ENCODE measurements at places on chromosomes 7 and 10. TPM values are rescaled to one million over a fixed set of nuclear protein-coding genes. Genes with fewer than 3 reads are reported as not detected.

DNA sequence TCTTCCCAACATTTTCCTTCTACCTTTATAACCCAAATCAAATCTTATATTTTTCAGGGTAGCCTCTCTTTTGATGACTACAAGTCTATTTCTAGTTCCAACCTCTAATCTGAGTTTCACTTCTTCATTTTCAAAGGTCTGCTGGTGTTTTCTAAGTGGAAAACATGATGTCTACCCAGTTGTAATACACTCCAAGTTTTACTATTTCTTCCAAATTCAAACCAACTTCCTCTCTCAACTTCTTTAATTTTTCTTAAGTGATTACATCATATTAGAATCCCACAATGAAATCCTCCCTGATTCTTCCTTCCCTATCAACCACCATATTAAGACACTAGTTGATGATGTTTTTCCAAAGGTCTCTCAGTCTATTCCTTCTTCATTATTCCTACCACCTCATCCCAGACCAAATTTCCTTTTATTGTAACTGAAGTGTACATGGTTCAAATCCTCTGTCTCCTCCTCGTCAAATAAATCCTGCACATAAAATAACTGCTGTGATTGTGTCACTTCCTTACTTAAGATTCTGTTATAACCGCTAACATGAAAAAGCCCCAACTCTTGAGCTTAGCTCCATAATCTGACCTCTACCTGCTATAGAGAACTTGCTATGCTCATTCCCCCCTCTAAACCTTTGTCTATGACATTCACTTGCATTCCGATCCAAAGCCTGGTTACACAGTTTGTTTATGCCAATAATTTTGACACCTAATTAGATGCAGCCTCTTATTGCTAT lies 12.7 kb downstream of the TAS2R38 start:
- no peak for DNase-seq

- no peak for DNase-seq
Observed at GRCh38 chr7:70571403-70571934, 560.5 kb upstream of the GALNT17 start.

GRCh38 chr10:114397651-114398145 lies 6.6 kb downstream of the AFAP1L2 start:
- DNase-seq: no peak

DNA sequence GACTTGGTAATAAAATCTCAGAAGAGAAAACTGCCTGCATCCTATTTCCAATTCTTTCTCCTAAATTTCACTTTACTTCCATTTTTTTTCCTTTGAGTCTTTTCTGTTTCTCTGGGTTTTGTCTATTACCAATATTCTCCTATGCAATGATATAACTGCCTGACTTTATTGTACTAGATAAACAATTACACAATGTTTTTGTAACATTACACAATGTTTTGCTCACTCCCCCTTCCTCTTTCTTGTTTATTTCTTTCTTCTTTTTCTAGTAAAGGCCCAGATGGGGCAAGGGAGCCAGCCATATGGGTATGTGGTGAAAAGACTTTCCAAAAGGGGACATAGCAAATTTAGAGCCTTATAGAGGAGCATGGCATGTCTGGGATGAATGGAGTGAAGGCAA lies 278.7 kb upstream of the PHYHIPL start:
- DNase-seq: no peak

DNA sequence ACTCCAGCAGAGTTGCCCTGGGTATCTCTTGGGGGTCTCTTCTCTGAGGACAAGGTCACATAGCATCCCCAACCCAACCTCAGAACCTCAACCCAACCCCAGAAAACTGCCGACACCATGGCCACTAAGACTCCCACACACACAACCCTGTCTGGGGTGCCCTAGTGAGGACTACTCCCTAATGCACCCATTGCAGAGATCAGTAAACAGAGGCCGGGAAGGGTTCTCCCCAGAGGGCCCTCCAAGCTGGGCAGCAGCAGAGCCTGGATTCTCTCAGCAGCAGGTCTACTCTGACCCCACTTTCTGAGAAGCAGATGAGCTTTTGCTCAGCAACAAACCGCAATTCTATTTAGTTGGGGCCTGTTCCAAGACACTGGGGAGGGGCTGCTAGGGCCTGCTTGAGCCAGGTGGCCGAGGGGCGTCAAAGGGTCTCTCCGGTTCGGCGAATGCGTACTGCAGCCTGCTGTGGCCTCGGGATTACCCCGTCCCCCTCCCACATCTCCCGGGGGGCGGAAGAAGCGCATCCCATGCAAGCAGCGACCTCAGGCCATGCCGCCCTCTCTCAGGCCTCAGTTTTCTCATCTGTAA lies 828 bp downstream of the OGDHL start:
- DNase-seq: no peak

GRCh38 chr7:30450240-30450982 lies 28.2 kb downstream of the NOD1 start:
- no peak for DNase-seq

GARIN1A gene
- polyA plus RNA-seq: 1.7 TPM
